Suppressor macrophage treated with lipopolysaccharide for 1 hour (primary cell): ENCODE measurements at places on chromosomes 2 and 18.

GRCh38 chr2:233470839-233471238, 95.7 kb downstream of the USP40 start:
- DNase-seq: no peak

DNA sequence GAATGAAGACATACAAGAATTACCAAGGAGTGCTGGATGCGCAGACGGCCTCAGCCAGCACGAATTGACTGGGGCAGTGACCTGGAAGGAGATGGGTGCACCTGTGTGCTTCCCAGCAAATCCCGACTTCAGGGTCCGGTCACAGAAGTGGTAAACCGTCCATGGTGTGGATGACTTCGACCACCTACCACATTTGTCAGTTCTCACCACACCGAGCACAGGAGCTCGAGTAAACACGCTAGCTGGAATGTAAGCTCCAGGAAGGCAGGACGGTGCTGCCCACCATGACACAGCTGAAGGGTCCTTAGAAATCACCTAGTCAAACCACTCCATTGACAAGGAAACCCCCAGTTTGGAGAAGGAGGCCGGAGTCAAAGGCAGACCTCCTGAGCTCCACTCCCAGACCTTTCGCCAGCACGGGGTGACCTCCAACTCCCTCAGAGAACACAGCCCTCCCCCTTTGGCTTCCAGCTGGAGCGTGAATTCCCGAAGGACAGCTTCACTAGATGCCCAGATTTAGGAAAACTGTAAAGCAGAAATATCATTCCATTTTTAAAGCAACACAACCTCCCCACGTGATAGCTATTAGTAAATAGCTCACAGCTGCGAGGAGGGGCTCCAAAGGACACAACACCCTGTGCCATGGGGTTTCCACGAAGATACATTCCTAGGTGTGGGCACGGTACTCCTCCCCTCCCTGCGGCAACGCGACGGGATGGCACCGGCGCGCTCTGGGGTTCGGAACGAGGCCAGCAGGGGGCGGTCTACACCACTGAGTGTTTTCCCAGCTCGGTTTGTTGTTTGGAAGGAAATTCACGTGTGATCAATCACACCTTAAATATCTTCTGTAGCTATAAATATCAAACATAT, 34.1 kb upstream of the GNAL start:
- peak; percentile 53 for DNase-seq

DNA sequence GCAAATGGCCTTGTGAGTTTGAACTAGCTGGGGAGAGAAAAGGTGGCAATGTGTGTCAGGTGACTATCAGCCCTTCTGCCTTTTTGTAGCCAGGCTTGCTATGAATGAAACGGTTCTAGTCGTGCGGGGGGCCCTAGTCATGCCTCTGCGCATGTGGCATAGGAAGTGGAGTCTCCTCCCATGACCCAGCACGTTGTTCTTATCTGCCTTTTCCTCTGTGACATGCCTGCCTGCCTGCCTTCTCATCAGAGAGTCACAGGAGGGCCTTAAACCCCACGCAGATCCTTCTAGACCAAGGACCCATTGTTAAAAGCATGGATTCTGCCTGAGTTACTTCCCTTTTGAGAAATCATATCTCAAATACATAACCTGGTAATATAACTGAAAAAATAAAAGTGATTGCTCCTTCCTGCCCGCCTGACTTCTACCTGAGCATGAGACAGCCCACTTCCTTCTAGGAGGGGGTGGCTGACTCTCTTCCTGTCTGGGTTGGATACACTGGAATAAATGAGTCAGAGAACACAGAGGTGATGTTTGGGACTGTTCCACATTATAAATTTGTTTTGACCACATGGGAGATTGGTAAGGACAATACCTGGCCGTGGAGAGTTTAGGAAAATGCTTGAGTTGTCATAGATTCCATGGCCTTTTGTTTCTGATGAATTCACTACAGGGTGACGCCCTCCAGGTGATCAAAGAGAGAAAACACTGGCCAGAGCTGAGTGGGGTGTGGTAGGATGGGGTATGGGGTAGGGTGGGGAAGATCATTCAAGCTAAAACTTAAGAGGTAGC, 49.8 kb downstream of the FBLN7 start:
- DNase-seq: no peak

DNA sequence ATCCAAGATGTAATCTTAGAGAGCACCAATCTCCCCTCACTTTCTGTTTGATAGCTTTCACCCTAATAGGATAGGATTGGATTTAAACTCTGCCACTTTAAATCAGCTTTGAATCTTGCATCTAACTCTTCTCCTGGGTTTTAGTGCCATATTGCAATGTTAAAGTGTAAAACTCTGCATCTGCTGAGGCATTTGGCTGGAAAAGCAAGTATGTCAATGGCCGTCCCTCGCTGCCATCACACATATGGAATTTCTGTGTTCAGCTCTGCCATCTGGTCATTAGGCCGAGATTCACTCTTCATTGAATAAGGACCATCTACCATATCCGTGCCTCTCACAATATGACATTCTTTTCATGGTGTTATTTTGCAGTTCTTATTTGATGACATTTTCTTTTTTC, 728.1 kb upstream of the PIK3C3 start:
- no peak for DNase-seq

GRCh38 chr2:200615247-200615646, 29.4 kb downstream of the AOX1 start:
- DNase-seq: peak; percentile 62

- peak; percentile 36 for DNase-seq
These were observed 948 bp upstream of the GATA6 start for GRCh38 chr18:22168360-22168921.

- no peak for DNase-seq
These were observed at the start of gene KHK for GRCh38 chr2:27086724-27087593. Gene KHK, plus strand, starts transcription at chr2:27086772. Its CDS starts 488 bp downstream, at chr2:27087260.

- DNase-seq: no peak
These were observed 86.4 kb downstream of the OSR1 start for GRCh38 chr2:19272039-19272438.

- DNase-seq: peak; percentile 11
These were observed 783 bp downstream of the DPP4 start for GRCh38 chr2:162072976-162073887.

DNA sequence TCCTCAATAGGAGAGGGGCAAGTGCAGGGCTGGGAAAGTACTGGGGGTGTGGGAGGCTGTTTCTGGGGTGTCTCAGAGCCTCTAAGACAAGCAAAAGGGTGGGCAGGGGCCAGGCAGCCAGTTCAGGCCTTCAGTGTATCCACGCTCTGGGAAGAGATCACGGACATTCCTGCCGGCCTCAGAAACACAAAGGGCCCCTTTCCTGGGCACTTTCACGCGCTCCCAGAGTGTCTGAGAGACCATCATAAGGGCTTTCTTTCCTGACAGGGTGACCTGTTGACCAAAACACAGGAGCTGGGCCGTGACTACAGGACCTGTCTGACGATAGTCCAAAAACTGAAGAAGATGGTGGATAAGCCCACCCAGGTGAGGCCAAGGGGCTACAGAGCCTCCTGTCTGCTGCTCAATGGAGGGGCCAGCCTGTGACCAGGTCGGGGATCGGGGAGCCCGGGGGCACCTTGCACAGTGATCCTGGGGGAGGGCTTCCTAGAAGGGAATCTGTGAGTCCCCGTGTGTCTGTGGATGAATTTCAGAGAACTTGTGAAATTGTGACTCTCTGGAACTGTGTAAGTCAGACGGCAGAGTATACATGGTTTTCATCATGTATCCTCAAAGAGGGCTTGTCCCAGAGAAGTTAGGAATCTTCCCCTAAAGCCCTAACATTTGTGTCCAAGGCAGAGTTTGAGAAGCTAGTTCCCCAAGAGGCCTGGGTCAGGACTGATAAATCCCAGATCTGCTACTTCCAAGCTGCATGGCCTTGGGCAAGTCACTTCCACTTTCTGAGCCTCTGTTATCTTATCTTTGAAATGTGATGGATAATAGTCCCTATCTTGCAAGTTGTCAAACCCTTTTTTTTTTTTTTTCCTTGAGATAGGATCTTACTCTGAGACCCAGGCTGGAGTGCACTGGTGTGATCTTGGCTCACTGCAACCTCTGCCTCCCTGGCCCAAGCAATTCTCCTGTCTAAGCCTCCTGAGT, 1.8 kb downstream of the GNLY start:
- no peak for DNase-seq

- DNase-seq: peak; percentile 11
These were observed 13.4 kb downstream of the ERICH2 start for GRCh38 chr2:170783549-170783948.

DNA sequence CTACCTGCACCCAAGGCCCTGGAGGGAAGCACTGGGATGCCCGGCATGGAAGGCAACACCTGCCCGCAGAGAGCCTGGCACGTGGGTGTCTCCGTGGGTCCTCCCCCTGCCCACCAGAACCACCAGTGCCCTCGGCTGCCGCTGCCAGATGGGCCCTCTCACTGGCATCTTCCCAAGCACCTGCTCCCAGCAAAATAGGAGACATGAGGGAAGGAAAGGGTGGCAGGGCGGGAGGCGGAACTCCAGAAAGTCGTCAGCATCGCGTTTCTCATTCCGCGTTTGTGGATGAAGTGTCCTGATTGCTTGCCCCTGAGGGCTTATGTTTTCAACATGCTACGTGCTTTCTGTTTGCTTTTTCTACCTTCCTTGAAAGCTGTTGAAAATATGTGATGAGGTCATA, 8.8 kb upstream of the SNTG2 start:
- no peak for DNase-seq
